ENCODE measurements at places on chromosomes 1 and 21. TPM values are rescaled to one million over a fixed set of nuclear protein-coding genes. Genes with fewer than 3 reads are reported as not detected.

The SYCP1 gene
- not detected for total RNA-seq

The HSD11B1 gene
- total RNA-seq: 28.8 TPM

The ADAMTS1 gene
- 171 TPM for total RNA-seq

The TLCD4 gene
- 0.29 TPM for total RNA-seq

The TNFRSF9 gene
- 0.17 TPM for total RNA-seq

The C21orf91 gene
- total RNA-seq: 8.9 TPM

The COL9A2 gene
- 7.1 TPM for total RNA-seq

The PCSK9 gene
- total RNA-seq: 0.50 TPM

The SLC30A10 gene
- not detected for total RNA-seq

The NMNAT1 gene
- 18.6 TPM for total RNA-seq

The NFYC gene
- 30.4 TPM for total RNA-seq

The RIPPLY3 gene
- total RNA-seq: not detected

The ACOT11 gene
- 7.6 TPM for total RNA-seq

The KLHDC9 gene
- 4.5 TPM for total RNA-seq

The LRRIQ3 gene
- total RNA-seq: 0.83 TPM

The LRRC3 gene
- total RNA-seq: 0.66 TPM

The WNT9A gene
- 3.5 TPM for total RNA-seq

The PIGR gene
- not detected for total RNA-seq

The HTR1D gene
- total RNA-seq: not detected

The LEPR gene
- 28.6 TPM for total RNA-seq

The INSRR gene
- total RNA-seq: not detected

The TNFRSF4 gene
- under 0.01 TPM for total RNA-seq

The HJV gene
- total RNA-seq: not detected

The PLD5 gene
- 0.15 TPM for total RNA-seq

The SPRR1B gene
- not detected for total RNA-seq

The SYDE2 gene
- total RNA-seq: 4.9 TPM

The MYBPHL gene
- not detected for total RNA-seq

The HSPB7 gene
- total RNA-seq: 3.3 TPM

The AMY2A gene
- total RNA-seq: not detected

The TSNAX gene
- total RNA-seq: 52.8 TPM

The STUM gene
- total RNA-seq: under 0.01 TPM

The BGLAP gene
- total RNA-seq: not detected

The AKR7A2 gene
- total RNA-seq: 101 TPM

The FCRL1 gene
- total RNA-seq: not detected

The MYOCOS gene
- total RNA-seq: under 0.01 TPM

The HYI gene
- total RNA-seq: 31.3 TPM

The MAP3K7CL gene
- 23.3 TPM for total RNA-seq

The CBR3 gene
- total RNA-seq: 26.3 TPM

The NFASC gene
- total RNA-seq: 19.1 TPM

The TNFAIP8L2 gene
- total RNA-seq: not detected

The PADI4 gene
- not detected for total RNA-seq

The GABRD gene
- not detected for total RNA-seq

The CTSK gene
- 295 TPM for total RNA-seq

The TMPRSS2 gene
- total RNA-seq: not detected

The DMBX1 gene
- not detected for total RNA-seq

The CD5L gene
- total RNA-seq: not detected

The POU2F1 gene
- 4.4 TPM for total RNA-seq

The TCHHL1 gene
- total RNA-seq: not detected

The ILDR2 gene
- total RNA-seq: under 0.01 TPM

The CD101 gene
- 0.66 TPM for total RNA-seq

The WLS gene
- total RNA-seq: 164 TPM

The PKP1 gene
- total RNA-seq: under 0.01 TPM

The EPHX1 gene
- 67.9 TPM for total RNA-seq

The RIPK4 gene
- total RNA-seq: 0.15 TPM

The CD160 gene
- total RNA-seq: not detected

The SH2D1B gene
- not detected for total RNA-seq

The CYP4A11 gene
- not detected for total RNA-seq

The CFAP74 gene
- total RNA-seq: not detected
